ENCODE measurements at places on chromosomes 2 and 18.

GRCh38 chr2:88737385-88737784 lies 45.9 kb downstream of the RPIA start:
- no peak for DNase-seq

- no peak for DNase-seq
Observed at GRCh38 chr18:79422022-79422782, 26.5 kb downstream of the NFATC1 start.

GRCh38 chr2:101729521-101730190 lies 32.1 kb downstream of the MAP4K4 start:
- peak; percentile 51 for DNase-seq

DNA sequence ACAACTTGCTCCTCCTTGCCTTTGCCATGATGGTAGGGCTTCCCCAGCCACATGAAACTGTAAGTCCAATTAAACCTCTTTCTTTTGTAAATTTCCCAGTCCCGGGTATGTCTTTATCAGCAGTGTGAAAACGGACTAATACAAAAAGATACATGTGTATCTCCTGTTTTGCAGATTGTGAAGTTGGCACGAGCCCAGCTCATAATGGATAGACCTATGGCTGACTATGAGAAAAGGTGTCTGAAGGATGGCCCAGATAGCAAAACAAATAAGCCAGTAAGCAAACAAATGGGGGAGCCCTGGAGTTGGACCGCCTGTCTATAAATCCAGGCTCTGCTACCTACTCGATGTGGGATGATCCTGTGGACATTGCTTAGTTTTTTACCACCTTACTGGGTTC lies 15.5 kb upstream of the PRKCE start:
- no peak for DNase-seq

DNA sequence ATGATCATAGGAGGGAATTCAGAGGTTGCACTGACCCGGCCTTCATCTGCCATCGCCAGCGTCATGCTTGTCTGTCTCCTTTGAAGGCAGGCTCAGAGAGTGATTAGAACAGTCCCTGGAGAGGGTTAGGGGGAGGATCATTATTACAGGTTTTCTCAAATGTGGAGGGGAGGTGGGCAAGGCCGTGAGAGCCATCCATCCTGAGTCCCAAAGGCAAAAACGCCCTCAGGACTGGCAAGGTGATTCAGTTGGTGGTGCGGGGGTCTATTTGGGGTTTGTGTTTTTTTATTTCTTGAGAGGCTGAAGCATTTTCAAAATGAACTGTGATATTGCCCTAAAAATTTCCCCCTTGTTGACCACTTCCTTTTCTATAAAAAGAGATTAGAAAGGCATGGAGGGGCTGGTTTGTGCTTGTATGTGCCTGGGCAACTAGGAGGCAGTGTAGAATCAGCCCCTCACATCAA lies 39.3 kb upstream of the GYPC start:
- no peak for DNase-seq
